Spinal cord (tissue), 10 donors: ENCODE measurements at places on chromosomes 1 and 21. TPM values are rescaled to one million over a fixed set of nuclear protein-coding genes. Genes with fewer than 3 reads are reported as not detected.

DNA sequence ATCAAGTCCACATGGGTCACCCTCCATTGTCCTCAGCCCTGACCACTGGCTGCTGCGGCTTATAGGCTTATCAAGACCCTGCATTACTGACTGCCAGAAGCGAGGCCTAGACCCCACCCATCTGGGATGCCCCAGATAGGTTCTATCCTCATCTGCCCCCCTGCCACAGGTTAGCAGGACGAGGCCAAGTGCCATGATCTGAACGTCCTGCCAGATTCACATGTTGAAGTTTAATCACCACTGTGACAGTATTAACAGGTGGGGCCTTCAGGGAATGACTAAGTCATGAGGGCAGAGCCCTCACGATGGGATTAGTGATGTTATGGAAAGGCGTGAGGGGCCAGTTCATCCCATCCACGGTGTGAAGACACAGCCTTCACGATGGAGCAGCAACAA lies 6.2 kb upstream of the CPLANE2 start:
- DNase-seq = no peak

DNA sequence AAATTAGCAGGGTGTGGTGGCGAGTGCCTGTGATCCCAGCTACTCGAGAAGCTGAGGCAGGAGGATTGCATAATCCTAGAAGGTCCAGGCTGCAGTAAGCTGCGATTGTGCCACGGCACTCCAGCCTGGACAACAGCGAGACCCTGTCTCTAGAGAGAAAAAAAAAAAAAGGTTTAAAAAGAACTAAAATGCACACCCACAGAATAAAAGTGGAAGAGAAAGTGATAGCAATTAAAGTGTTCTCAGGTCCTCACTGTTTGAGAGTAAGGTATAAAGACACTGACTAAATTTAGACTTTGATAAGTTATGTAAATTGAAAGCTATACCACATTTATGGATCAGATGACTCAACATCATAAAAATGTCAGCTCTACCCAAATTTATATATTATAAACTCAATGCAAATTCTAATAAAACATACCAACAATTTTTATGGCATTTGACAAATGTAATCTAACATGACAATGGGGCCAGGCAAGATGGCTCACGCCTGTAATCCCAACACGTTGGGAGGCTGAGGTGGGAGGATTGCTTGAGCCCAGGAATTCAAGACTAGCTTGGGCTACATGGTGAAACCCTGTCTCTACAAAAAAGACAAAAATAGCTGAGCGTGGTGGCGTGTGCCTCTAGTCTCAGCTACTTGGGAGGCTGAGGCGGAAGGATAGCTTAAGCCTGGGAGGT lies 11.8 kb downstream of the ZBTB17 start:
- no peak for DNase-seq

DNA sequence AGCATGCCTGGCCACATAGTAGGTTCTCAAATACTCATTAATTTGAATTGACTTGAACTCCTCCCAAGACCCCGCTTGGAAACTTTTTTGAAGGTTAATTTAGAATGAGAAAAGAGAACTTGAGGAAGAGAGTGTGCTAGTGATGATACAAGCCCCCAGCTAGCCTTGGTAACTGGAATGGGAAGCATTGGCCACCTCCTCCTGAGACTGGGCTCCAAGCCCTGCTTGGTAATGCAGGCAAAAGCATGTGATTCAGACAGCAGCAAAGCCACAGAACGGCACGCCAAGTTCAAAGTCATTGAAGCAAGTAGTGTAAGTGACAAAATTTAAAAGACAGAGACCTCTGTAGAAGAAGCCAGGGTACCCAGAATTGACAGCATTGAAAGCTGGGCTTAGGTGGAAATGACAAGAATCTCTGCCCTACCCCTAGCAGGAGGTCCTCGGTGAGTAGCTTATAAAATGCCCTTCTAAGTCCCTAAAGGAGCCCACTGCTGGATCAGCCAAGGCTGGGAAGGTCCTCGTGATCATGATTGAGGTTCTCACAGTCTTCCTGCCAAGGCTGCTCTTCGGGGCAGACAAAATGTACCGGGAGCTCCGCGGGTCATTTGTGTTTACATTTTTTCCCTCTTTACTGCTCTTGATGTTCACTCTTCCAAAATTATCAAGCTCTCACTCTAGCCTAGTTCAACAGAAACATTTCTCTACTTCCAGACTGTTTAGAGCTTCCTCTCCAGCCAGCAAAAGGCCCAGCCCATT lies 99.4 kb downstream of the TSEN15 start:
- no peak for DNase-seq

GRCh38 chr1:184166485-184166884 lies 115.0 kb downstream of the TSEN15 start:
- DNase-seq = peak; percentile 83

The RGS8 gene
- total RNA-seq = 6.8 TPM

The PLA2G5 gene
- total RNA-seq = 2.1 TPM

The LAMC1 gene
- total RNA-seq = 174 TPM
